ENCODE measurements at places on chromosomes 5 and 9. TPM values are rescaled to one million over a fixed set of nuclear protein-coding genes. Genes with fewer than 3 reads are reported as not detected.
A peak's percentile ranks its signal among the peaks of the same experiment; 100 is the strongest.

DNA sequence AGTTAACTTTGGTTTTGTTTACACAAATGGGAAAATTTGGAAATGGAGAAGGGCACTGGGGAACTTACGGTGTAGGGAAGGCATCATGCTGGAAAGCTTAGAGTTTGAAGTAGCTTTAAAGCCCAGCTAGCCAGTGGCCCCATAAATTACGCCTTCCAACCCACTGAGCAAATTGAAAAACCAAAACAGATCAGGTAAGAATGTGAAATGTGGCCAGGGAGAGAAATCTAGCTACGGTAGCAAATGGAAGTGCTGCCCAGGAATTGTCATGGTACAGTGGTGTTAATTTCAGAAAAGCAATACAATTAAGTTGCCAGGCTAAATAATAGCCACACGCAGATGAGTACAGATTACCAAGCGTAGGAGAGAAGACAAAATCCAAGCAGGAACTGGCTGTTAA, 654.8 kb downstream of the PRELID2 start:
- DNase-seq: no peak

GABRB2 gene
- 3.6 TPM for polyA plus RNA-seq

- DNase-seq: no peak
Observed at GRCh38 chr5:146040527-146040926, 64.8 kb downstream of the PLAC8L1 start.

C6 gene
- 0.27 TPM for polyA plus RNA-seq

CLIC3 gene
- polyA plus RNA-seq: 0.99 TPM

DNA sequence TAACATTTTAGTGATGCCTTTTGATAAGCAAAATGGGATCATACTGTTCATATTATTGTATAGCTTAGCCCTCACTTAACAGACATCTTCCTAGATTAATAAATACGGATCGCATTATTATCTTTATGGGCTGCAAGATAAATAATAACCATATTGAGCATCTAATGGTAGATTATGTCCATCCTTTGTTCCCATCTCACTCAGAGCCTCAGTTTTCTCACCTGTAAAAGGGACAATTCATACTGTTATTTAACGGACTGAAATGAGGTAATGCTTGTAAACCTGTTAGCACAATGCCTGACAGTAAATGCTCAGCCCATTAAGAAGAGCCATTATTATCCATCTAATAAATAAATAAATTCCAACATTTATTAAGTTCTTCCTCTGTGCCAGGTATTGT, 3.0 kb upstream of the RPL26L1 start:
- DNase-seq: no peak

GRCh38 chr5:1200495-1201326, 684 bp upstream of the SLC6A19 start:
- DNase-seq: no peak

CACNA1B gene
- 0.20 TPM for polyA plus RNA-seq

PCDHGB5 gene
- 4.6 TPM for polyA plus RNA-seq

DNA sequence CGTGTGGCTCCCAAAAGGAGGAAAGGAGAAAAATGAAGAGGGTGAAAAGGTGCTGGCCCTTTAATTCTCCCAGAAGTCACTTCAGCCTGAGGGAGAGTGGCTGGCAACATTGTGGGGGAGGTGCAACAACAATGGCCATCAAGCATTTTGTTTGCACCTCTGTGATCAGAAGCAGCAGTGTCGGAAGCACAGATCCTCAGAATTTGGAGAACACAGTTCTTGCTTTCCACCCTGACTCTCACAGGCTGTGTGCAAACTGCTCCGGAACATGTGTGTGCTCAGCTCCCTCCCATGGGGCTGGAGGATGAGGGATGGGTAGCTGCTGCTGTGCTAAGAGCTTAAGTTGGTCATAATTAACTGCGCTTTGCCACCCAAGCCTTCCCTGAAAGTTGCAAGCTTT, 127.1 kb downstream of the DPYSL3 start:
- DNase-seq: no peak

DNA sequence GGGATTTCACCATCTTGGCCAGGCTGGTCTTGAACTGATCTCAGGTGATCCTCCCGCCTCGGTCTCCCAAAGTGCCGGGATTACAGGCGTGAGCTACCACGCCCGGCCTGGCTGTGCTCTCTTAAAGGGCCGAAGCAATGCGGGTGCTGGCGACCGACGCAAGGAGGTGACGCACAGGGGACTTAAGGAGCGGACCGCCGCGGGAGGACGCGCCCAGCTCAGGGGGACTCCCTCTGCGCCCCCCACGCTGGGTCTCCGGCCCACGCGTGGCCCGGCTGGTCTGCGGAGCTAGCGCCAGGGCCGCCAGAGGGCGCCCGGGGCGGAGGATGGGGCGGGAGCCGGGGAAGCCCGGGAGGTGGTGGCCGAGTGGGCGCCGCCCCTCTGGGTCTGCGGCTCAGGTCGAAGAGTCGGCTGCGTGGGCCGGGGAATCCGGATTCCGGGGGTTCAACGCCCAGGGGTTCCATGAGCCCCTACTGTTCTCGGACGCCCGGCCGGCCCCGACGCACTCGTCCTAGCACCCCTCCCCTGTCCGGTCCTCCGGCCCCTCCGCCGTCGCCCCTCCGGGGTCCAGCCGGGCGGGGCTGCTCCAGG, 502 bp upstream of the CERCAM start:
- DNase-seq: peak; percentile 88

GRCh38 chr9:76374783-76375559, 19.3 kb downstream of the RFK start:
- DNase-seq: peak; percentile 62

DNA sequence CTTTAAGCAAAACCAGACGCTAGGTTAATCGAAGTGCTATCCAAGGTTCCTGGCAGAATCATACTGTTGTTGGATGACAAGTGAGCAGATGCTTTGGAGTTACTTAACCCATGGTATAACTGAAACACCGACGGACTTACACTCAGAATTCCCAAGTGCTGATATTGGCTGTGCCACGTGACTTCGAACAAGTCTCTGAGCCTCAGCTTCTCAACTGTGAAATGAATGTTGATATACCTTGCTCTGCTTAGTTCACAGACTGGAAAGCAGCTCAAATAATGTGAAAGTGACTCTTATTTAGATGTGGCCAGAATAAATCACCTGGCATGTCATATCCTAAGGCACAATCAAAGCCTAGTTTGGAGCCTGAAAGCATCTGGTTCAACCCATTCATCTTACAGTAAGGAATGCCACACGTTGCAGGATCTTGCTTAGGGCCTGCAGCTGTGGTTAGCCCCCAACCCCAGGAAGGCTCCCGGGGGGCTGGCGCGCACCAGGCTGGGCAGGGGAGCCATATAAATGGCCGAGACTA, 759 bp downstream of the GEMIN5 start:
- DNase-seq: peak; percentile 13

- DNase-seq: peak; percentile 5
Observed at GRCh38 chr5:133754575-133755169, 142.3 kb upstream of the FSTL4 start.

FBN2 gene
- polyA plus RNA-seq: 32.8 TPM

DNA sequence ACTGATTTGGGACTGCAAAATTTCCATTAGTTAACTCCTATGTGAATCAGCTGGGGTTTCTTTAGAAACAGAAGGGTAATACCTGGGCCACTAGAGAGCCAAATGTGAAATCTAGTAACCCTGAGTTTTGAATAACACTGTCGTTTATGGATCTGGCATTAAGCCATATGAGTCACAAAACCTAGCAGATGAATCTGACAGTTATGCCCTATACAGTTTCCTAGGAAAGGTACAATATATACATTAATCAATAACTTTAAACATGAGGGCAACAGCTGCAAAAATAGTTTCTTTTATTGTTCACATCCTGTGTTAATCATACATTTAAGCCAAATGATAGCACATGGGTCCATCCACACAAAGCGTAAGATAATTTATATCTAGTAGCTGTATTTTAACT, 56.9 kb downstream of the PAM start:
- DNase-seq: peak; percentile 29

SLC6A3 gene
- polyA plus RNA-seq: not detected

All from muscle of leg (tissue), 16 donors.